ENCODE measurements at places on chromosomes 4 and X.

DNA sequence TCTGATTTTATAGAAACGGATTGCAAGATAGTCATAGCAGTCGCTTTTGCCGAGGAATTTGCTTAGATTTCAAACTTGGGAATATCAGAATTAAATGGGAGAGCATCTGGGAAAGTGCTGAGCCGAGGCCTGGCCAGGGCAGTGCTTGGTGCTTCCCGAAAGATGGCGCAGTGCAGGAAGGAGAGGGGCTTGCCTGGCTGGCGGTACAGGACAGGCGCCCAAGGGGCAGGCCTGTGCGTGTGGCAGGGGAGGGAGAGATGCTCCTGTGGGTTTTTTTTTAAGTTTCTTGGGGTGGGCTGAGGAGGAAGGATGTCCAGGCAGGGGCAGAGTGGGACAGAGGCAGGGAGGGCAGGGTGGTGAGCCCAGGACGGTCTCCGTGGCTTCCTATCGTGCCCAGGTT lies 241.1 kb downstream of the AFAP1 start:
- no peak for DNase-seq

GRCh38 chr4:77007358-77008230 lies 58.0 kb downstream of the SEPTIN11 start:
- DNase-seq = peak; percentile 68

DNA sequence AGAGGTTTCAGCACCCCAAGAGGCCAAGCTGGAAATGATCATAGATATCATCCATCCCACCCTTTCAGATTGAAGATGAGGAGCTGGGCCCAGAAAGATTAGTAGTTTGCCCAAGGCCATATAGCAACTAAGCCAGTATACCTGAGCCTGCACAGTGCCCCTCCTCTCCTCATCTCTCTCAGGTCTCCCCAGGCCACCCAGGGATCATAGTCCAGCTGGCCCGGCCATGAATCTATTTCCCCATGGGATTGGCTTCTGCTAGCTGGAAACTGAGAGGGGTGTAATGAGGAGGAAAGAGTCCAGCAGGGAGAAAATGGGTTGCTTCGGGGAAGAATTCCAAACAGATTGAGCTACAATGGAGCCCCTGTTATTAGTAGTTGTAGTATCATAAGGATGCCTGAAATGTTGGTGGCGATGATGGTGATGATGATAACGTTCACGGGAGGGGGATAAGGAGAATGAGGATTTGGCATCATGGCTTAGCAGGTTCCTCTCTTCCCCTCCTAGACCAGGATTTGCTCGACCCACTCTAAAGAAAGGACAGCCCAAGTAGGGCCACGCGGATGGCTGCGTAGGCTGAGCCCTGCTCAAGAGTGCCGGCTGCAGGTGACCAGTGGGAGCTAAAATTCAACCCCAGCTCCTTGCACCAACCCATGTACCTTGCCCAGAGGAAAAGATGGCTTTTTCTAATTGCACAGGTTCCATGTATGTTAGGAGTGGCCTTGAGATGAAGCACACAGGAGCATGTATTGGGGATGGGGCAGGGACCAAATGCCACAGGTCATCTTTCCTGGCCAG lies 117.8 kb upstream of the PJA1 start:
- DNase-seq = no peak

DNA sequence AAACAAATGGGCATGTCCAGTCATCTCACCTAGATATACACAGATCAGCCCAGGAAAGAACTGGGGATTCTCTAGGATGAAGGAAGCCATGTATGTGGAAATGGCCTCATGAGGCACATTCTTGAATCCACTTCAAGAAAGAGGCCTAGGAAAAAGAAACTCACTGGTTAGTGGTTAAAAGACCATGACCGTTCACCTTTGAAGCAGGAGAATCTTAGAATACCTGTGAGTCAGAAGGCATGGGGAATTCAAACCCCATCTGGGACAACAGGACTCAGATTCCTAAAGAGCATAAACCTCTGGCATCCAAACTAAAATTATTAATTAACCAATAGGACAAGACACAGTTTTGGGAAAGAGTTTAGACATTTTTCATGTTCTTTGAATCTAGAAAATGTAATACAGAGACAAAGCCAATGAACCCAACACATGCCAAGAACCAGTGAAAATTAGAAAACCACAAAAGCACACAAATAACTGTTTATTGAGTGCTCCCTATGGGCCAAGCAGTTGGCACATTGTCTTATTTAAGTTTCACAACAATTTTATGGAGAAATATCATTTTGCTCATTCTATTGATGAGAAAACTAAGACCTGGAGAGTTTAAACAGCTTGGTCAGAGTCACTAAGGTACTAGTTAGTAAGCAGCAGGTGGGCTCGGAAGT lies 97.5 kb downstream of the NPNT start:
- no peak for DNase-seq

DNA sequence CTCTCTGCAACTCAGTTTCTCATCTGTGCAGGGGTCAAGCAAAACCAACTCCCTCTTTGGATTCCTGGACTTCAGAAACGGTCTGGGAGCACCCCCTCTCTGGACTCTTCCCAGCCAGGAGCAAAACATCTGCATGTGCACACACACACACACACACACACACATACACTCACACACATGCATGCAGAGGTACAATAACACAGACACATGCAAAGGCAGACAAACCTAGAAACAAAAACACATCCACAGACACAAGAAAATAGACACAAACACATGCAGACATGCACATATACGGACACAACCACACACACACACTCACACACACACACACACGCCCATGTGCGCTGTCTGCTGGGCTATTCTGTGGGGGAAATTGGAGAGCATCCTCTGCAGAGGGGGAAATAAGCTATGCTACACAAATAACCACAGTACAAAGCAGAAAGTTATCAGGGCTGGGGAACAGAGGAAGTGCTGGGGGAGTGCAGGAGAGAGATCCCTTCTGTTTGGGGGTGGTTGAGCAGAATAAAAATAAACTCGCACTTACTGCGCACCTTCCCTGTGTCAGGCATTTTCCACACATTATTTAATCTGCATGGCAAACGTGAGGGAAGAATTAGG lies 19.9 kb downstream of the IQSEC2 start:
- no peak for DNase-seq

GRCh38 chr4:108141213-108141950 lies 27.4 kb downstream of the LEF1 start:
- DNase-seq = no peak

DNA sequence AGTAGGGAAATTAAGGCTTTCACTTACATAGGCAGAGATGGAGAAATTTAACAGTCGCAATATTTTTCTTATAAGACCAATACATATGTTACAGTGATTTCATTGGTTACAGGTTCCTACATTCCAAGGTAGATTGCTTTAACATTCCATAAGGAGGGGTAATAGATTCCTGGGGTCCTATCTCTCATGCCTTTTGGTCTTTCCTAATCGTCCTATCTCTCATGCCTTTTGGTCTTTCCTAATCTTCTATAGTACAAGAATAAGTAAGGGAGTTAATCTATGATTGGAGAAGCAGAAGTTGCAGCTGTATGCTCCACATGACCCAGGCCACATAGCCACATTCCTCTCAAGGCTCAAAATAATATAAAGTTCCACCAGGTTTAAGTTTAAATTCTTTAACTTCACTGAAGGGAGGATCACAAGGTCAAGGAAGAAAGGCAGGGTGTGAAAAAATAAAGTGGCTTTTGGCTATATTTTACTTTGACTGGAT lies 285.0 kb upstream of the BOD1L1 start:
- DNase-seq = no peak

DNA sequence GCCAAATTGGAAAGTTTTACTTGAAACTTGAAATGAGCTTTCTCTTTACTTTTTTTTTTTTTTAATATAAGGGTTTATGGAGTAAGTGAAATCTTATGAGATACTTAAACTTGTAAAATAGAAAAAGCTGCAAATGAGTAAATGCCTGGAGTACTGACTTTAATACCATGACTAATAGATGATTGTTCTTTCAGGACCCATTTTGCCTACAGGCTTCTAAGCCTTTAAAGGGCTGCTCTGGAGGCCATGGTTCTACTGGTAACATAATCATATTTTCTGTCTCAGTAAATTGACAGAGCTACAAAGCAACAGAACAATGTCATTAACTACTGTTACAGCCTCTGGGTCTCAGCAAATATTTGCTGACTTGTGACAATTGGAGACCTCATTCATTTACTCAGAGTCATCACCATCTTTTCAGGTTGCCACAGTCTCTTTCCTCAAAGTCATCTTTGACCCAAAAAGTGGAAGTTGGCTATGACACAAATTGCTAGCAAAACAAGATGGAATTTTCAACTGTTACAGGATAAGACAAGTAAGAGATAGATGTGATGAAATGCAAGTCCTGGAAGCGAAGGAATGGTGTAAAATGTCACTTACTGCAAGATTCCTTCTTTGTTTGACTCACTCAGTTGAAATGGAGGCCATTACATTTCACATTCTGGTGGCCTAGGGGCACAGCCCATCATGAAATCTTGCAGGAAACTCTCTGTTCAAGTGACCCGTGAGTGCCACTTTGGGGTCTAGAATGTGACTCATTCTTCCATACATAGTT lies 132.7 kb downstream of the BTC start:
- no peak for DNase-seq

DNA sequence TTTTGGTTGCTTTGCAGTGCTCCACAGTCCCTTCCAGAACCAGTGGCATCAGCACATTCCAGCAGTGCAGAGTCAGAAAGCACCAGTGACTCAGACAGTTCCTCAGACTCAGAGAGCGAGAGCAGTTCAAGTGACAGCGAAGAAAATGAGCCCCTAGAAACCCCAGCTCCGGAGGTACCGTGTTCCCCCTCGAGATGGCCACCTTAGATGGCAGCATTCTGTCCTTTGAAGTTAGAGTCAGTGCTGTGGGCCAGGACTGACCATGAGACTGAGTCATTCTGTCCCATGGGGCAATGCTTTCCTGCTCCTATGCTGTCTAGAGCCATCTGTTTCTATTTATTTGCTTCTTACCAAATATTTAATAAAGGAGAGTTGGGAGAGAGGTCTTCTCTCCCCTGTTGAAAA lies 112.3 kb downstream of the KLHL8 start:
- DNase-seq = no peak

DNA sequence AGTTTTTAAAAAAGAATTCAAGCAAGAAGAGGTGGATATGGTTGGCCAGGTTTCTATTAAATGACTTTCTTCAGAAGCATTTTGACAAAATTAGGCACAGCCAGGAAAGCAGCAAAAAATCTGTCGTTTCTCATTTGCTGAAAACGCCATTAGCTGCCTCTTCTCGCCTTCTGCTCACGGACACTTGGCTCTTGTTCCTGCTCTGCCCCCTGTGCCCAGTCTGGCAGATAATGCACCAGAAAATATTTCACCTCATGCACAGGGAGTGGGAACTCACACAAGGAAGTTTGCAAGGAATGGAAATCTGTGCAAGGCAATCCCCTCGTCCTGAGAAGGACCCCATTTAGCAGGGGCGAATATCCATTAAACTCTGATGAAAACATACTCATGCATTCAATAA lies 260.0 kb downstream of the PACRGL start:
- no peak for DNase-seq

- no peak for DNase-seq
Observed at GRCh38 chr4:140735317-140735716, 20.9 kb downstream of the TBC1D9 start.

DNA sequence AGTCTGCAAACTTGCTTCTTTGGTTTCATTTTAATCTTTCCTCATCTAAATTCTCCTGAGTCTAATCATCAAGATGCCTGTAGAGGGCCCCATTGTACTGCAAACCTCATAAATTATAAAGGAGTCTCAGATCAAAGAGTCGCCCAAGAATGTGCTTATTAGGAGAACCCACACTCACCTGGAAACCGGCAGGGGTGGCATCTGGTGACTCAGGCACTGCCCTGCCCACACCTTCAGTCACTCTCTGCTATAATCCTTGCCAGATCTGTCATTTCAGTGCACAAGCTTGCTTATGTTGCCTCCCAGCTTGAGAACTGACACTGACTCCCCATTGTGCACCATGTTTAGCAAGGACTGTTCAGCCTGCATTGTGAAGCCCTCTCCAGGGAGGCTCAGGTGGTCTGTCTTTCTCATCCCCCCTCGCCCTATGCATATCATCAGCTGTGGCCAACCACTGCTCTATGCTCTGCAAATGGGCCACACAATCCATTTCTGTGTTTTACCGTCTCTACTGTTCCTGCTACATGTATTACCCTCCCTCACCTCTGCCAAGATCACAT lies 12.4 kb downstream of the EPGN start:
- DNase-seq = no peak

DNA sequence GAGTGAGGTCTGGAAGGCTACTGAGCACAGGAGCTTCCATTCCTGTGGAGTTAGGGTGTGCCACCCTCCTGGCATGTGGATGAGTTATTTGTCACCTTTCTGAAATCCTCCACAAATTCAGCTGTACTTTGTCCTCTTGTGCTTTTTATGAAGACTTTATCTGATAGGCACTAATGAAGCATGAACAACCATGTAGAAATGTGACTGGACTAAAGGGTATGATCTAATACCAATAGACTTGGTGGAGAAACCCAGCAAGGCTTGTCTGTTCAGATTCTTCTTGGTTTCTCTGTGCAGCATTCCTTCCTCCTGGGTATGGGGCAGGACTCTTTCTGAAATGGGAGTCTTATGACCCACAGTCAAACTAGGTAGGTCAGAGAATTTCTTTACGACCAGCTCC lies 9.6 kb downstream of the NBDY start:
- DNase-seq = no peak

GRCh38 chr4:589219-589963 lies 13.3 kb upstream of the TMEM271 start:
- no peak for DNase-seq

DNA sequence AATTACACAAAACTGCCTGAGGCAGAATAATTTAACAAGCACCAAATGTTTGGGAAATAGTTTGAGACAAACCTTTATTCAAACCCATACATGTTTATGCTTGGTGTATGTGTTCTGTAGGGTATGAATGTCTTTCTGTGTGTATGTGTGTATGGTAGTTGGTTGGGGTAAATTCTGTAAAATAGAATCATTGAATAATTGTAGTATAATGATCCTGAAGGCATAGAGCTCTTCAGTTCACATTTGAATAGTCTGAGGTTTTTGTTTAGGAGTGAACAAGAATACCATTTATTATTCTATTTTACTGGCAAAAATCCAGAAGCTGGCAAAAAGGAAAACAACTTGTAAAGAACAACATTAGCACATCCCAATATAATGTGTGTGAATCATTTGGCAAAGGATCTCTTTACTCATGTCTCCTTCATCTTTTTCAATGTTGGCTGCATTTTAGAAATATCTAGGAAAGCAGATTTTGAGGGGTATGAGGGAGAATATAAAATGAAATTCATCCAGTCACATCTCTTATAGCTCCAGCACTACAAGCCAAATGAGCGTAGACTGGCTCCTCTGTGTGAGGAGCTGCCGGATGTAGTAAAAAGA lies 360.0 kb downstream of the CHIC1 start:
- DNase-seq = no peak

DNA sequence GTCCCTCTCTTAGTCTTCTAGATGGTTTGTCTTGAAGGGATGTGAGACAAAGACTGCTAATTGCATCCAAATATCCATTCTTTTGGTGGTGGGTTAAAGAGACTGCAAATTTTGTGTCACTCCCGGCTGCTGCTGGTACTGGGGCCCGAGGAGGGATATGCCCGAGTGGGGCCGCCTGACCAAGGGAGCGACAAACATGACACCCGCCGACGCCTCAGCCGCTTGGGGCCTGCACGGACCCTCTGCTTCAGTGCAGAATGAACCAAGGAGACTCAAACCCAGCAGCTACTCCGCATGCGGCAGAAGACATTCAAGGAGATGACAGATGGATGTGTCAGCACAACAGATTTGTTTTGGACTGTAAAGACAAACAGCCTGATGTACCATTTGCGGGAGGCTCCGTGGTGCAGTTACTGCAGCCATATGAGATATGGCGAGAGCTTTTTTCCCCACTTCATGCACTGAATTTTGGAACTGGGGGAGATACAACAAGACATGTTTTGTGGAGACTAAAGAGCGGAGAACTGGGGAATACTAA lies 13.6 kb upstream of the ARX start:
- DNase-seq = no peak
